ENCODE measurements at places on chromosomes 6 and 20.

DNA sequence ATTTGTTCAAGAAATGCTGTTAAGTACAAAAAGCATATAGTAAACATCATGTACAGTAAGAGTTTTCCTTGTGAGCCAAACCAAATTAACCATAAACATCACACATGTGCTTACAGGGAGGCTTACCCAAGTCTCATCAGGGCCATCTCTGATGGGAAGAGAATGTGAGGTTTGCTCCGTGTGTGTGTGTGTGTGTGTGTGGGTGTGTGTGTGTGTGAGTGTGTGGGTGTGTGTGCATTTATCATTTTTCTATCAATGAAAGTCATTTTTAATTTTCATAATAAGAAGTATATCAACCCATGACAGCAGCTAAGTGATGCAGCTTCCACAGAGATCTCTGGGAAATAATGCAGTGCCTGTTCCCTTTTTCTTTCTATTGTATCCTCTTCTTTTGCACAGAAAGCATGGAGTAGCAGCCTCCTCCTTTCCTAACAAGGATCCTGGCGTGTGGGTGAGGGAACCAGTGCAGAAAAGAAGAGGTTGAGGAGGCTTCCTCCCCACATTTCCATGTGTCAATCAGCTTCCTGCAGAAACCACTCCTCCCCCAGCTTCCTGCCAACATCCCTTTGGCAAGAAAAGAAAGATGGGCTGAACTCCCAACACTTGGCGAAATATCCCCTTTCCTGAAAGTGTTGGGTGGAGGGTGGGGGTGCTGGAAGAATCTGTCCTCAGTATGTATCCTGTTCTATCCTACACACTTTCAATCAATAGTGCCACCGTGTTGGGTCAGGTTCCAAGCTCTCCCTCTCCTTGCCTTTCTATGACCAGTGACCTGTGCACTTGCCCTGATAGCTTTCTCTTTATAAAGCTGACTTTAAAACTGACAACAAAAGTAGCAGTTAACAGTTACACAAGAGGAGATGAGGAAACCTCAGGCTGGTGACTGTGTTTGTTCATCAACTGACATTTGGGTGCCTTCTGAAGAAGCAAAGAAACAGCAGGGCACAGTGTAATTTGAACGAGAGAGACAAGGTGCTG, 251.8 kb upstream of the CITED2 start:
- DNase-seq = no peak

DNA sequence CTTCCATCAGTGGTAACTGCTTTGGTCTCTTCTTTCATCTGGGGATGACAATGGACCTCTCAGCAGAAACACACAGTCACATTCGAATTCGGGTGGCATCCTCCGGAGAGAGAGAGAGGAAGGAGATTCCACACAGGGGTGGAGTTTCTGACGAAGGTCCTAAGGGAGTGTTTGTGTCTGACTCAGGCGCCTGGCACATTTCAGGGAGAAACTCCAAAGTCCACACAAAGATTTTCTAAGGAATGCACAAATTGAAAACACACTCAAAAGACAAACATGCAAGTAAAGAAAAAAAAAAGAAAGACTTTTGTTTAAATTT, 6.1 kb downstream of the EDN1 start:
- DNase-seq = no peak

- no peak for DNase-seq
Observed at GRCh38 chr6:63630466-63630865, 5.1 kb upstream of the PHF3 start.

DNA sequence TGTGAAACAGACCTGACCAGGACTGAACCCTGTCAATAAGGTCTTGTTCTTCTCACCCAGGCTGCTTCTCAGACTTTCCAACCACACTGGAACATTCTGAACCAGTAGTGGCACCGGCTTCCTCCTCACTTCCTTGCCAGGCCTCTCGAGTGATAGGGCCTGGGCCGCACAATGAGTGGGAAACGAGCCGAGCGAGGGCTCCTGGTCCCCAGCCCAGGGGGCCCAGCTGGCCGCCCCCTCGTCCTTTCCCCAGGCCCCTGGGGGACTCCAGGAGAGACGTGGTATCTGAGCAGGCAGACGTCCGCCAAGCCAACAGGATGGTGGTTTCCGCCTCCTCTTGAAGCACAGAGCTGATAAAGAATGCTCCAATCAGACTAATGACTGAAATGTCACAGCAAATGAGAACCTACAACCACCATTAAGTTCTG, 117.9 kb downstream of the GMDS start:
- DNase-seq = peak; percentile 25

DNA sequence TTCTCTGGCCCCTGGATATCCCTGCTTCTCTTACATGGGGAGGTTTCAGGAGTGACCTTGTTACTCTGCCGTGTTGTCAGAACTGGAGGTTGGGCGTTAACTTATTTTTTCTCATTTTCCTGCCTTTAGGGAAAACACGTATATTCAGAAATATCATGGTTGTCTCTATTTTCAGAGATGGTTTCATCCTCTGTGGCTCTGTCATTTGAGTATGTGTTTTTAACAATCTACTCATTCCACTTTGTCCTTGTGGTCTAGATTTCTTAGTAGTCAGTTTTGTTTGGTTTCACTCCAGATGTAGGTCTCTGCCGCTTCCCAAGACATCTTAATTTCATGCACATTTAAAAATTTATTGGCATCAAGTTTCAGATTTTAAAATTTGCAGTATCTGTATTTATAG, 45.9 kb downstream of the KCNS1 start:
- no peak for DNase-seq

GRCh38 chr6:53282741-53283140, 66.0 kb downstream of the ELOVL5 start:
- DNase-seq = no peak

GRCh38 chr20:30811885-30812671, 445.4 kb upstream of the DEFB115 start:
- DNase-seq = no peak

- DNase-seq = no peak
Observed at GRCh38 chr6:160974304-160974771, 17.2 kb upstream of the MAP3K4 start.

DNA sequence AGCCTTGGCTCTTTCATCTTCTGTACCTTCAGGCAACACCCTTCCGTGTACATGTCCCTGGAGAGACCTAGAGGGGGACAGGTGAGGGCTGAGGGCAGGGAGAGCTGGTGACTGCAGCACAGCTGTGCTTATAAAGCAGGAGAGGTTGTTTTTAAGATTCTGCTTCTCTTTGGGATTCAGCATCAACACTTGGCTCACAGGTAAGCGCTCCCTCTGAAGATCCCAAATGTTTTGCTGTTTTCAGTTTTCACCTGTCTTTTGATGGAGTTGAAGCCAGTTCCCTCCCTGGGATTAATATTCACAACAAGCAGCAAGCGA, 19.4 kb upstream of the TRAF3IP2 start:
- no peak for DNase-seq

- DNase-seq = no peak
Observed at GRCh38 chr6:28719275-28719940, 193.7 kb downstream of the GPX5 start.

DNA sequence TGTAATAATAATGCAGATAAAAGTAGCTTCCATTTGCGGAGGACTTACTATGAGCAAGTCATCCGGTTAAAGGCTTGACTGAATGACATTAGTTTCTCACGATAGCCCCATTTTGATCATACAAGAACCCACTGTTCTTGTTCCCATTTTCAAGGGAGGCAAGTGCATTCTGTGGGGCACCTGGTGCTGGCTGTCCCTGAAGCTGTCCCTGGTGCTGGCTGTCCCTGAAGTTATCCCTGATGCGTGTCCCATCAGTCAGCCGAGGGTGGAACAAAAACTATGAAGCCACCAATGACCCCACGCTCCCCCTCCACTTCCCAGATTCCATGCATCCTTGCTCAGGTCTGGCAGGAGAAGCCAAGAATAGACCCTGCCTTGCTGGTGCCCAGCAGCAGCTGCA, 95.3 kb downstream of the EDN3 start:
- no peak for DNase-seq

DNA sequence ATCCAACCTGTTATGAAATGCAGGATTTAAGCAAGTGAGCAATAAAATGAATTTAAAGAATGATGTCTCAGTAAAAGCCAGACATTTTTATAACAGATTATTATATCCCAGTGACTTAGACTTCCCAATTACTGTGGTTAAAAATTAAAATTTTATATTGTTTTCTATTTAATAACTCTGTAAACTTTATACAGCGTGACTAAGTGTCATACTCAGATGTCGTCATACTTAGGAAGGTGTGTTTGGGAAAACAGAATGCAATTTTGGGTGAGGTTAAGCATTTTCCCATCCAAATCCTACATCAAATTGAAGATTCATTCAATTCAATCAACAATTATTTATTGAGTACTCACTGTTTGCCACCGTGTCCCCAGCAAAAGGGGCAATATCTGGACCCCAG, 31.4 kb upstream of the FRMD1 start:
- no peak for DNase-seq

GRCh38 chr20:32792731-32793458, 26.9 kb upstream of the MAPRE1 start:
- DNase-seq = no peak

DNA sequence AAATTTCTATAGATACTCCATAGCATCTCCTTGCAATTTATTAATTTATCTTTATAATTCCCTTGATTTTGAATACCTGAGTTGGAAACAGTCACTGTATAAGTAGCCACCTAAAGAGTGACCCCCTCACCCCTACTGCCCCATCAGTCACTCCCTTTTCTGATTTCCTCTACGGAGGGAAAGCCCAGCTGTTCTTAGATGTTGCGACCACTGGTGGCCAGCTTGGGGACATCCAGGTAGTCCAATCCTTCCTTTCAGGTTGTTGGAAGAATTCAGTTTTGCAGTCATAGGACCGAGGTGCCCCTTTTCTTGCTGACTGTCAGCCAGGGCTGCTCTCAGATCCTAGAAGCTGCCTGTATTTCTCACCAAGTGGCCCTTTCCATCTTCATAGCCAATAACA, 87.8 kb downstream of the BMP6 start:
- no peak for DNase-seq

Data from stimulated activated CD4-positive, alpha-beta T cell treated with anti-CD3 and anti-CD28 coated beads, TNF-alpha, amount 100 ng/mL, for 48 hours (primary cell).